ENCODE measurements at places on chromosomes 4 and X.

DNA sequence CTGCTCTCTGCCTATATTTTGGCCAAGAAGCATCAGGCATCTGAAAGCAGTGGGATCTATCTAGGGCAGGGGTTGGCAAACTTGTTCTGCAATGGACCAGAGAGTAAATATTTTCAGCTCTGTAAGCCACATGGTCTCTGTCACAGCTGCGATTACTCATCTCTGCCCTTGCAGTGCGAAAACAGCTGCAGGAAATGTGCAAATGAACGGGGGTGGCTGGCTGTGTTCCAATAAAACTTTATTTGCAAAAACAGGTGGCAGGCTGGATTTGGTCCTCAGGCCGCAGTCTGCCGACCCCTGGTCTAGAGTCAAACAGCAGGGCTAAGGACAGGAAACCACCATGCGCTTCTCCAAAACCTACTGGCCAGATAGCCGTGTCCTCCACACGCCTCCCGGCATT, 48.6 kb downstream of the ACOX3 start:
- DNase-seq, result no peak

- no peak for DNase-seq
Observed at GRCh38 chrX:20313899-20314298, 47.2 kb upstream of the RPS6KA3 start.

GRCh38 chr4:24180586-24180985, 290.7 kb upstream of the PPARGC1A start:
- DNase-seq, result no peak

DNA sequence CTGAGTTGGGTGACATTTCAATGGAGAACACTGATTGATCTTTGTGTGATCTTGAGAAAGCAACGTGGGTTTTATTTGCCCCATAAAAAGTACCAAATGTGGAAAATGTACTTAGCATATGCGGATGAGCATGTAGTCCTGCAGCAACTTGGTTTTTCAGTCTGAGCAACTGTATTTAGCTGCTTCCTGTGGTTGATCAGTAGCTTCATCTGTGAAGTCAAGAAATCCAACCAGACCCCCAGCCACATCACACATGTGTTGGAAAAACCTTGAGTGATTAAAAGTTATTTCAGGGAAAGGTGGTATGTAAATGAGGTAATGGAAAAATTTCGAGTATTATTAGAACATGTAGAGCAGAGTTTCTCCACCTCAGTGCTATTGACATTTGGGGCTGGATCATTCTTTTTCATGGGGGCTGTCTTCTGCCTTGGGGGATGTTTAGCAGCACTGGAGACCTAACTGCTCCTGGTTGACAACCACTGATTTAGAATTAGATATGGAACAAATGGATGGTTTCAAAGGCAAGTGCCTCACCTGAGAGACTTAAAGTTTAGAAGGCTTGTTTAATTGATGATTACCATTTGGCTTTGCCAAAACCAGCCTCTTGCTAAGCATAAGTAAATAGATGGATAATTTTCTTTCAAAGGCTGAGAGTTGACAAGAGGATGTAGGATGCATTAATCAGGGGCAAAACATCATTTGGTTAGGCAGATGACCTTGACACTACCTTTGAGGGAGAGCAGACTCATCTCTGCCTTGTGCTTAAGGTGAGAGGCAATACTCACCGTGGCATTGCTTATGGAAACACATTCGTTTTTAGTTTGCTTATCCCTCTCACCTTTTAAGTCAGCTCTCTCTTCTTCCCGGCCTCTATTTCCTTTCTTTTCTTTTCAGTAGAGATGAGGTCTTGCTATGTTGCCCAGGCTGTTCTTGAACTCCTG, 193.0 kb upstream of the RPS6KA3 start:
- no peak for DNase-seq

DNA sequence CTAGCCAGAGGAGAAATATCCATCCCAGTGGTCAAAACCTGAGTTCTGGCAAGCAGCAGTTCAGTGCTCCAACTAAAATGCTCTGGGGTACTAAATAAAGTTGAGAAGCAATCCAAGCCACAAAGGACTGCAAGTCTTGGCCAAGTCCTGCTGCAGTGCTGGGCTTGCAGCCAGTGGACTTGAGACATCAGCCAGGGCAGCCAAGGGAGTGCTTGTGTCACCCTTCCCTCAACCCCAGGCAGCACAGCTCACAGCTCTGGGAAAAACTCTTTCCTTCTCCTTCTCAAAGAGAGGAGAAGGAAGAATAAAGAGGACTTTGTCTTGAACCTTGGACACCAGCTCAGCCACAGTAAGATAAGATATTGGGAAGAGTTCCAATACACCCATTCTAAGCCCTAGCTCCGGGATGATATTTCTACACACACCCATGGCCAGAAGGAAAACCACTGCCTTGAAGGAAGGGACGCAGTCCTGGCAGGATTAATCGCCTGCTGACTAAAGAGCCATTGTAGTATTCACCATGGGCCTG, 99.8 kb downstream of the PTCHD1 start:
- no peak for DNase-seq

DNA sequence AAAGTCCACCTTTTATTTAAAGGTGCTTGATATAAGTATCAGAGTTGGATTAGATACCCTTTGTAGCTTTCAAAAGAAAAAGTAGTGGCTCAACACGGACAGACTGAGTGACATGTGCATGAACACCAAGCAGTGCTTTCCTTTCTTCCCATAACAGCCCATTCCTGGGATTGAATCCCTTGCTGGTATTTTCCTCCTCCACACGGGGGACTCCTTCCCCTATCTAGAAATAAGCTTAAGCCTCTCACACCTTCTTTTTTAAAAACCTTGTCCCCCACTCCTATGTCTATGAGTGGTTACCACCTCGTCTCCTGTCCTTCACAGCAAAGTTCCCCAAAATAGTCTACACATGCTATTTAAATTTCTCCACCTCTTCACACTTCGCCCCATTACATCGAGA, 5.1 kb downstream of the AP1S2 start:
- DNase-seq, result no peak

DNA sequence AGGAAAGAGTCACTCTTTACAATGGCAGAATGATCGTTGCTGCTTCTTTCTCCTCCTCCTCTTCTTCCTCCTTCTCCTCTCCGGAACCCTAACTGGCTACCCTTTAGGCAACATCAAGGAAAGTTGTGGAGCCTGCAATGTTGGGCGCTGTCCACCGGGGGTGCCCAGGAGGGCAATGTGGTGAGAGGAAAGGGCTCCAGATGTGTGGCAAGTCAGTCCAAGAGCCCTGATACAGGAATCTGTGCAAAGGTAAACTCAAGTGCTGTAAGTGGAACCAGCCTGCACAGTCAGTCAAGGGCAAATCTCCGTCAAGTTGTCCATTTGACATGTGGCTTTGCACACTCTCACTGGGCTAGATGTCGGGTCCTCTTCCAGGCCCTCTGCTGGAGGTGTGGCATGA, 2.8 kb downstream of the RTL5 start:
- no peak for DNase-seq

- DNase-seq, result no peak
Observed at GRCh38 chr4:71415491-71415890, 76.7 kb downstream of the SLC4A4 start.

- no peak for DNase-seq
Observed at GRCh38 chr4:88599714-88600113, 7.4 kb downstream of the HERC3 start.

DNA sequence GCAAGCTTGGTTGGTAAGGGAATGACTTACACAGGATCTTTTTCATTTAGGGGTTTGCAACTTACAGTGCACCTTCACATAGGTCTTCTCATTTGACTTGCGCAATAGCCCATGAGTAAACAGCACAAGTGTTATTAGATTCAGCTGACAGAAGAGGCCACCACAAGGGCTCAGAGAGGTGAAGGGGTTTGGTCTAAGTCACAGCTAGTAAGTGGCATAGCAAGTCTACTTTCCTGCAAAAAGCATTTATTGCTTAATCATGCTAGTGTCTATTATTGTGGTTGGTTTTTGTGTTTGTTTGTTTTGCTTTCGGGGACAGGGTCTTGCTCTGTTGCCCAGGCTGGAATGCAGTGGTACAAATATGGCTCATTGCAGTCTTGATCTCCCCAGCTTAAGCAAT, 83.3 kb downstream of the SPRY1 start:
- DNase-seq, result no peak

DNA sequence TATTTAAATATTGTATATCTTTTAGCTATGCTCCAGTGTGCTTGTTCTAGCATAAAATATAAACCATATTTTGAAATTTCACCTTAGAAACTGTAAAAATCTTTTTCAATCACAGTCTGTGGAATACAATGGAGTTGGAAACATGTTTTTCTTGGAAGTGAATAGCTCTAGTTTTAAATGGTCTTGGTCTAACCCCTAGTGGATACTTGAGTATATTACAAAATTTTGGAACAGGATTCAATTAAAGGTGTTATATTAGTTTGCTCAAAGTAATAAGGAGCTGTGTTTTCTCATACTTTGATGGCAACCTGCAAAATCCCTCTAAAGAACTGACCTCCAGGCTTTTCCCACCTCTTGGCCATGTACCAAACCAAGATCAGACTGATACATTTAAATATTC, 48.2 kb downstream of the STK26 start:
- no peak for DNase-seq

DNA sequence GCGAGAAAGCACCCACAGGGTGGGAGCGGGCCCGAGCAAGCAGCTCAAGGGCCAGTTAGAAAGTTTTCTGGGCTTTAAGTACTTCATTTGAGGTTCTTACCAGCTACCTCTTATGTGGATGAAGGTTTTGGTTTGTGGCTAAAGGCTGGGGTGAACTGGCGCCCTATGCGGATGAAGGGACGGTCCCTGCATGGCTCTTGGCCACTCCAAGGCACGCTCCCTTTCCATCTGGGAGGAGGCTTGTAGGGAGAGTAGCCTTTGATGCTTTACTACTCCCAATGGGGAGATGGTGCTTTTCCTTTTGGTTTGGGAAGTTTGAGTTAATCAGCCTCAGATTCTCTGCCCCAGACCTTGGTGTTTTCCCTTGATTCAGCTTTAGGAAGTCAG, 17.7 kb downstream of the MRFAP1 start:
- DNase-seq, result no peak

GRCh38 chr4:22391551-22391950, 124.3 kb downstream of the ADGRA3 start:
- DNase-seq, result no peak

DNA sequence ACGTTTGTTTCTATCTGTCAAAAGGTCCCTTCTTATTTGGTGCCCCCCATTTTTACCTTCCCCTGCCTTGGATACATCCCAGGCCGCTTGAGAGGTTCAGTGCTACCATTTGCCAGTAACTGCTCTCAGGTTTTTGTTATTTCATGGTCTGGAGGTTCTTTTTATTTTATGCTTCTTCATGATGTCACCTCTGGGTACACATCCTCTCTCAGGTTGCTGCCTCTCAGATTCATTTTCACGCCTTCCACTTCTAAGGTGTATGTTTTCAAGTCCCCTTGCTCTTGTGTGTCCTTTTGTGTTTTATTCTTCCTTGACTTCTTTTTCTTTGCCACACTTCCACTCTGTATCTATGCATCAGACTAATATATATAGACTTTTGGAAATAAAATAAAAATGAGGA, 640.1 kb upstream of the AADAT start:
- no peak for DNase-seq

- no peak for DNase-seq
Observed at GRCh38 chr4:87882861-87883260, 50.1 kb downstream of the MEPE start.

DNA sequence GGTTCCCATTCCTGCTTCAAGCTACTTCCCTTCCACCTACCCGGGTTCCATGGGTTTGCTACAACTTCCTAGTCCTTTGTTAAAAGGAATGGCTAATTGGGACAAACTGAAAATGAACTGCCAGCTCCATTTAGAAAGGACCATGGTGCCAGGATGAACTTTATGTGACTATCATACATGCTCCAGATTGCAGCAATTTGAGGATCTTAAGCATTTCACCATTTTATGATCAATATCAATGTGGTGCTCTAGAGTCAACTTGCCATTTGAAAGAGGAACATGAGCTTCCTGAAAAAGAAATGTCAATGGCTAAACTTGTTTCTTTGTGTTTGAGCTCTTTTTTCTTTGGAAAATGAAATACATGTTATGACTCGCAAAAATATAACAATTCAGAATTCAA, 92.7 kb upstream of the IL15 start:
- no peak for DNase-seq

GRCh38 chrX:154918060-154918483, 31.9 kb downstream of the F8A1 start:
- no peak for DNase-seq

- no peak for DNase-seq
Observed at GRCh38 chrX:19879735-19880378, 7.5 kb downstream of the SH3KBP1 start.

DNA sequence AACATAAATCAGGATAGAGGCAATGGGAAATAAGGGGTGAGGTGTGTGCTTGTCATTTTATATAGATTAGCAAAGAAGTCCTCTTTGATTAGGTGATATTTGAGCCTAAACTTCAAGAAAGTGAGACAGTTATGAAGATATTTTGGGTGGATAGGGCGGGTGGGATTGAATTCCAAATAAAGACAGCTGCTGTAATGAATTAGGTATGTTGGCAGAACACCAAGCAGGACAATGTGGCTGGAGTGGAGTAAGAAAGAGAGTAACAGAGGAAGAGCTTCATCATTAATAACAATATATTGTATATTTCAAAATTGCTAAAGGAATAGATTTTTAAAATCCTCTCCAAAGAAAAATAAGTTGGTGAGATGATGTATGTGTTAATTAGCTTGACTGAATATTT, 91.0 kb upstream of the CENPE start:
- DNase-seq, result no peak

DNA sequence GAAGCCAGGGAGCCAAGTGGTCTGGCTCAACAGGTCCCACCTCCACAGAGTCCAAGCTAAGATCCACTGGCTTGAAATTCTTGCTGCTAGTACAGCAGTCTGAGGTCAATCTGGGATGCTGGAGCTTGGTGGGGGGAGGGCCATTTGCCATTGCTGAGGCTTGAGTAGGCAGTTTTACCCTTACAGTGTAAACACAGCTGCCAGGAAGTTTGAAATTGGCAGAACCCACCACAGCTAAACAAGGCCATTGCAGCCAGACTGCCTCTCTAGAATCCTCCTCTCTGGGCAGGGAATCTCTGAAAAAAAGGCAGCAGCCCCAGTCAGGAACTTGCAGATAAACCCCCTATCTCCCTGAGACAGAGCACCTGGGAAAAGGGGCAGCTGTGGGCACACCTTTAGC, 84.9 kb downstream of the EDA2R start:
- DNase-seq, result no peak

GRCh38 chrX:136646602-136647239, 1.2 kb upstream of the CD40LG start:
- DNase-seq, result no peak

DNA sequence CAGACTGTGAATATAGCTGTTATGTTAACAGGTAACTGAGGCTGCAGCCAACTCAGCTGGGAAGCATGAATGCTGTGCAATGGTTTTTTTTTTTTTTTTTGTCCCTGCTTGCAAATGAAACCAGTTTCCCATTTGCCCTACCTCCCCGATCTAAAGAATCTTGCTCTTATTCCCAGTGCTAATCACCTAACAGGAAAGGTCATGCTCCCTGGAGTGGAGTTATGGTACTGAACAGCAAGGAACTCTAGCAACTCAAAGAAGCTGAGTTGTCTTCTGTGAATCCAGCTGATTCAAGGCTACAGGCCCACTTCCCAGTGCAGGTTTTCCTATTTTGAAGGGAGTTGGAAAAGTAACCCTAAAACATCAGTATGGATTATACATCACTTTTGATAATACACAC, 52.1 kb downstream of the HTR2C start:
- no peak for DNase-seq

Data from stimulated activated CD4-positive, alpha-beta T cell treated with anti-CD3 and anti-CD28 coated beads, Interleukin-1b, Interleukin-23, amount 100 ng/mL, for 1 hour (primary cell).